Right ventricle myocardium superior (tissue), 1 donor: ENCODE measurements at places on chromosomes 11 and 22. TPM values are rescaled to one million over a fixed set of nuclear protein-coding genes. Genes with fewer than 3 reads are reported as not detected.

Gene TRIM22
- total RNA-seq = 18.2 TPM

- DNase-seq = no peak
Measured at GRCh38 chr11:77233011-77233410, 68.5 kb downstream of the GDPD4 start.

Gene NCR3LG1
- total RNA-seq = 0.56 TPM

Gene BTG4
- total RNA-seq = not detected

- no peak for DNase-seq
Measured at GRCh38 chr22:47788461-47788860, 1026.0 kb downstream of the TBC1D22A start.

GRCh38 chr22:39254789-39255298 is 10.1 kb upstream of the PDGFB start:
- no peak for DNase-seq

DNA sequence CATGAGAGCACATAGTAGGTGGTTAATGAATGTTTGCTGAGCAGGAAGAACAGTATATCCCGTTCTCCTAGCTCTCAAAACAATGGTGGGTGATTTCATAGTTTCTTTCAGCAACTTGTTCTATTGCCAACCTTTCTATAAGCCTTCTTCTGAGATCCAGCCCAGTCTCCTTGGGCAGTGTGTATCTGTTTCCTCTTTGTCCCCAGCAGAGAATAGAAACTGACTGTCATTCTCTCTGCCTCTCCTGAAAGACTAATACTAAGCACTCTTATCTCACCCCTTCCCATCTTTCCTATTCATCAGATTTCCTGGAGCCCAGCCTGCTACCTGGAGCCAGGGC is 272.9 kb downstream of the ST3GAL4 start:
- DNase-seq = no peak

GRCh38 chr22:40757071-40757470 is 62.1 kb downstream of the SLC25A17 start:
- DNase-seq = no peak

DNA sequence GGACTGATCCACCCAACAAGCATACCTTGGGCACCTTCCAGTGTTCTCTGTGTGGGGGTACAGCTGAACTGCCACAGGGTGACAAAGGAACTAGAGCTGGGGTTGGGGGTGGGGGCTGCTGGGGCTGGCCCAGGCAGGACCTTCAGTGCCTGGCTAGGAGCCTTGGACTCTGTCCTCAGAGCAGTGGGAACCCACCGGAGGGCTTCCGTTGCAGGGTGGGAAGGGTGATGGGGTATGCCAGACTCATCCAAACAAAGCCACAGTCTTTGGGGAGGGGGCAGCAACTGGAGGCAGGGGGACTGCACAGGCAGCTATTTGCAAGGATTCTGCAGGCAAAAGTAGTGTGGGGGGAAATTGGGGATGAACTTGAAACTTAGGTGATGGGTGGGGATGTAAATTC is 35.7 kb upstream of the CLDN5 start:
- DNase-seq = no peak

Gene FKBP2
- total RNA-seq = 41.6 TPM

DNA sequence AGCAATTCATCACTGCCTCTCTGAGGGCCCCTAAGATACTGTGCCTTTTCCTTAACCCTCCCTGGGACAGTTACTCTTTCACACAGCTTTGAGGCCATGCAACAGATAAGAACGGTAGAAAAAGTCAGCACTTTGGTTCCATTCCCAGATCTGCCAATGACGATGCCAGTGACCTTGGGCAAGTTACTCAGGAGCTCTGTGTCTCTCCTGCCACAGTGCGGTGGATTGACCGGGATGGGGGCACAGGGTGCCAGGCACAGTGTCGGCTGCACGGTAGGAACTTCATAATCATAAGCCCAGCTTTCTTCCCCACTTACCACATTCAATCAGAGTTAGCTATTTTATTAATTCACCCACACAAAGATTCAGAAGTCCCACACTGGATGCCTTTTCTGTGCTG is 1041.8 kb downstream of the TBC1D22A start:
- no peak for DNase-seq

Gene SLC17A6
- total RNA-seq = not detected

GRCh38 chr22:49629261-49629570 is 198.5 kb downstream of the BRD1 start:
- no peak for DNase-seq

- no peak for DNase-seq
Measured at GRCh38 chr22:45964372-45964771, 12.6 kb downstream of the WNT7B start.

DNA sequence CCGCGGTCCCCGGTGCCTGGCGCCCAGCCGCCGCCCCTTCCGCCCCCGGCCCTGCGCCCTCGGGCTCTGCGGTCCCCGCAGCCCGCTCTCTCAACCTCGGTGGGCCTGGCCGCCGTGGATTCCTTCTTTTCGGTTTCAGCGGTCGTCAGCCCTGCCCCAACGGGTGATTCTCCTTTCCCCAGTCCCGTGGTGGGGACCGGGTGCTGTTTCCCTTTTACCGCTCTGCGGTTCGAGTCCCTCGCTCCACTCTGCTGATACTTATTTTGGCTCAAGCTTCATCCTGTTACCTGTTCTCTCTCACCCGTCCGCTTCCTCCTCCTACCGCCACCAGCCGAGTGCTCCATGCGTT is 494 bp downstream of the ZDHHC5 start:
- DNase-seq = no peak
